ENCODE measurements at places on chromosomes 1 and 21.

- DNase-seq, result no peak
Measured at GRCh38 chr1:23026568-23026967, 7.3 kb downstream of the KDM1A start.

DNA sequence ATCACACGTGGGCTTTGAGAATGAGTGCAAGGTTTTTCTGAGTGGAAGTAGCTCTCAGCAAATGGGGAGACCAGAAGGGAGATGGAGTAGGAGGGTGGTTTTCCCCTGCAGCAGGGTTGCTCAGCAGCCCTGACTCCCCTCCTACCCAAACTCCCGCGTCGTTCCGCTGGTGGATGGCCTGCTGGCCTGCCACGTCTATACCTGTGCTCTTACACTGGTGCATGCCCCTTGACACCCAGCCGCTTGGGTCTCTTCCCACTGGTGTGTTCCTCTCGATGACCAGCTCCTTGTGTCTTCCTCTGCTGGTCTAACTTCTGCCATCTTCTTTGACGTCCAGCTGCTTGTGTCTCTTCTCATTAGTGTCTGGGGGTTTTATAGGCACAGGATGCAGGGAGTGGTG is 1797.9 kb downstream of the NCAM2 start:
- DNase-seq, result no peak

GRCh38 chr1:5720045-5720444 is 272.2 kb downstream of the NPHP4 start:
- no peak for DNase-seq

DNA sequence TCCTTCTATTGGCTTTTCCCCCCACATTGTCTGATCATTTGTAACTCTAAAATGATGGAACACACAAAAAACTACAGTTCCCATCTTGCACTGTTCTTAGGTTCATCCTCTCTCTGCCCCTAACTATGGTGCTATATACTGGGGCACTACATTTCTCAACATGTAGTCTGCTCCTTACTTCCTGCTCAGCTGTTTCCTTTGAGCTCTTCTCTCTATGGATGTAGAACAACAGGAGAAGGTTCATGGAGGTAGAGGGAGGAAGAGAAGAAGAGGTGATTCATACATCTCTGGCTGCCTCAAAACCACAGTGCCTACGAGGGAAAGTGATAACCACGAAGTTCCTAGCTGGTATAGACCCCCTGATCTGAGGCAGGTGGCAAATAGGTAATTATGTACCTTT is 7.0 kb upstream of the C1orf146 start:
- no peak for DNase-seq

DNA sequence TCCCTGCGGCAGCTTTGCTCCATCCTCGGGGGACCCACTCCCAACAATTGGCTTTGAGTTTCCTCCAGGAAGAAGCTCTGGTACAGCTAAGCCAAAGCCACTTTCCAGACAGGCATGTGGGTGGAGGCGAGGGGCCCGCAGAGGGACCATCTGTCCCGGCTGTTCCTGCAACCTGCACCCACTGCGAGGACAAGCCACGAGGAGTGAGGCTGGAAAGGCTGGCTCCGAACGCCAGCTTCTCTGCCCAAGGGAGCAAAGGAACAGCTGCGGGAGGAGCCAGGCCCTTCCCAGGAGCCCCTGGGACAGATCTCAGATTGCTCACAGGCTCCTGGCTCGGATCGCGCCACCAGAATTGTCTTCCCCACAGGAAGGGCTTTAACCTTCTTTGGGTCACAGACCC is 28.3 kb upstream of the PEF1 start:
- no peak for DNase-seq

DNA sequence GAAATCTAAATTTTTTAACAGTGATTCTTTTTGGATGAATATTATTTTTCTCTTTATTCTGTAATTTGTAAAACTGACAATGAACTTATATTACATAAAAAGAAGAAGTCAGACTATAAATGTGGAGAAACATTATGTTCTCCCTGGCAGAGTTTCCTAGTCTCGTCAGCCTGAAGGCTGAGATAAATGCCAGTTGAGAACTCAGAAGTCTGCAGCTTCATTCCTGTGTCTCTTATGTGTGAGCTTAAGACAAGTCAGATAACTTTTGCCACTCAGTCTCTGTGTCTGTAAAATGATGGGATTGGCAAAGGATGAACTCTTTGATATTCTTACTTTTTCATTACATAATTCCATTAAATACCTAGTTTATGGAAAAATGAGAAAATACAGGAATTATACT is 568.8 kb upstream of the ZRANB2 start:
- no peak for DNase-seq

GRCh38 chr1:196393742-196394141 is 214.5 kb downstream of the KCNT2 start:
- no peak for DNase-seq

DNA sequence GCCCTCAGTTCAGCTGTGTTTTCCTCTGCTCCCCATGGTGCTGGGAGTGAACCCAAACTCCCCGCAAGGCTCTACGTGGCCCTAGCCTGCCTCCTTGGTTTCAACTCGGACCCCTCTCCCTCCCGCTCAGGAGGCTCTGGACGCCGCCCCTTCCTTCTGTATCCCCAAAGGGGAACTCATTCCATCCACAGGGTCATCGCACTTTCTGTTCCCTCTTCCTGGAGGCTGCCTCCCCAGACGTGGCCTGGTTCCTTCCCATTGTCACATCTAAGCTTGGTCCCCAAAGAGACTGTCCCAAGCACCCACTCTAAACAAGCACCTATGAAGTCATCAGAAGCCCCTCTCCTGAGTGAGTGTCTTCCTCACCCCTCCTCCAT is 10.9 kb downstream of the KCNAB2 start:
- DNase-seq, result no peak

DNA sequence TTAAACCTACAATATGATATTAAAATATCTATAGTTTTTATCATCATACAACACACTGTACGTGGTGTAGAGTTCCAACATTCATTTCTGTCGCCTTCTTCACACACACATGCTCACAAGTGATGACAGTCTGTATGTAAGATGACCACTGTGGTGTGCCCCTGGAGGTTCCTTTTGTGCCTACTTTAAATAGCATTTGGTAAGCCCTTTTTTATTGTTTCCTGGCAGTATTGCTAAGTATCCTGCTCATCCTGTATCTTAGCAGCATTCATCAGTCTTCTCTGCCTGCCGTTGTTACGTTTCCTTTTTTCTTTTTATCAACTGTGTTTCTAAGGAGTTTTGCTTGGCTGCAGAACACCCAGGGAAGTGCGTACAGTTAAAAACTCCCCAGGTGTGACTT is 231.4 kb downstream of the CHRM3 start:
- no peak for DNase-seq

DNA sequence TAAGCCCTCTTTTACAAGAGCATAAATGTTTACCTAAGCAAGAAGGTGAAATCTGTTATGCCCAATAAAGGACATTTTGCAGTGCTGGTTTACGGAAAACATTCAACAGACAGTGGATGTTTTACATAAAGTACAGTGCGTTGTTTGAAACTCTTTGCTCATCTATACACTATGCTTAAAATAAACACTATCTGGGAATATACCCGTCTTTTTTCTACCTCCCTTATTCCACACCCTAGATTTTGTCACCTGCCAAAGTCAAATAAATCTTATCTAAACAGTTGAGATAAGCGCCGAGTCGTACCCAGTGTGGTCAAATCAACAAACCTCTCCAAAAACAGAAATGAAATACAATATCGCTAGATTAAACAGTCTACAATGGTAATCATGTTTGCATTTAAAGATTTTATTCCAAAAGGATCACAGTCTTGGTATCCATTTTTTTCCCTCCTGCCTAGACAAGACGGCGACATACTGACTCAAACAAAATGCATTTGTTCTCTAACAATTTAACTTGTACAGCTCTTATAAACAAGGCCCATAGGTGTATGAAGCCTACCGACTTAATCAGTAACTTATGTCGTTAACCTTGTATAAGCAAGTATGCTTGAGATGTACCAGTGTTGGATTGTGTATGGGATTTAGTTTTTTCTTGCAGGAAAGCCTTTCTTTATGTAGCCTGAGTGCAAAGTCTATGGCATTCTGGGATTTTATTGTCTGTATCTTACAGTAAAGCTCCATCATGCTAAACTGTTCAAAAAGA is 189.1 kb downstream of the FMN2 start:
- no peak for DNase-seq

- no peak for DNase-seq
Measured at GRCh38 chr1:32094746-32095521, 12.9 kb upstream of the KPNA6 start.
